ENCODE measurements at places on chromosomes 1 and 21. TPM values are rescaled to one million over a fixed set of nuclear protein-coding genes. Genes with fewer than 3 reads are reported as not detected.

Gene FAM3B
- not detected for total RNA-seq

Gene ACKR1
- not detected for total RNA-seq

Gene NES
- total RNA-seq, result 49.6 TPM

Gene GRIK1
- total RNA-seq, result not detected

Gene RABGGTB
- total RNA-seq, result 110 TPM

Gene DCDC2B
- total RNA-seq, result not detected

Gene KCNN3
- 0.28 TPM for total RNA-seq

Gene ADAMTS5
- total RNA-seq, result 3.8 TPM

Gene OR2T6
- total RNA-seq, result not detected

Gene NDUFS5
- 589 TPM for total RNA-seq

Gene CD1B
- not detected for total RNA-seq

Gene KIAA1614
- total RNA-seq, result 4.5 TPM

Gene CCSAP
- 16.3 TPM for total RNA-seq

Gene HSPA6
- total RNA-seq, result 2.3 TPM

Gene OR2T29
- total RNA-seq, result not detected

Gene TRIM62
- total RNA-seq, result 1.5 TPM

Gene NCF2
- 0.19 TPM for total RNA-seq

Gene S100A14
- total RNA-seq, result 0.19 TPM

Gene CLCNKA
- not detected for total RNA-seq

Gene IPO9
- 18.3 TPM for total RNA-seq

Gene PLA2G2F
- total RNA-seq, result not detected

Gene GLIS1
- total RNA-seq, result 0.56 TPM

Gene CFHR1
- total RNA-seq, result 0.19 TPM

Gene S1PR1
- 3.1 TPM for total RNA-seq

Gene SPRR5
- total RNA-seq, result not detected

Gene KCNA3
- total RNA-seq, result 0.28 TPM

Gene PGLYRP4
- not detected for total RNA-seq

Gene DISC1
- total RNA-seq, result 6.2 TPM

Gene KRTAP12-2
- total RNA-seq, result not detected

Gene DDR2
- total RNA-seq, result 168 TPM

Gene SIM2
- total RNA-seq, result 5.4 TPM

Gene IL19
- total RNA-seq, result not detected

Gene ATP5IF1
- 219 TPM for total RNA-seq

Gene PPP1R8
- 54.4 TPM for total RNA-seq

Gene HUNK
- total RNA-seq, result not detected

Gene UBL4B
- not detected for total RNA-seq

Gene FMO5
- 0.19 TPM for total RNA-seq

Gene DMBX1
- total RNA-seq, result not detected

Gene LEFTY1
- not detected for total RNA-seq
